ENCODE measurements at places on chromosomes 7 and 10.

DNA sequence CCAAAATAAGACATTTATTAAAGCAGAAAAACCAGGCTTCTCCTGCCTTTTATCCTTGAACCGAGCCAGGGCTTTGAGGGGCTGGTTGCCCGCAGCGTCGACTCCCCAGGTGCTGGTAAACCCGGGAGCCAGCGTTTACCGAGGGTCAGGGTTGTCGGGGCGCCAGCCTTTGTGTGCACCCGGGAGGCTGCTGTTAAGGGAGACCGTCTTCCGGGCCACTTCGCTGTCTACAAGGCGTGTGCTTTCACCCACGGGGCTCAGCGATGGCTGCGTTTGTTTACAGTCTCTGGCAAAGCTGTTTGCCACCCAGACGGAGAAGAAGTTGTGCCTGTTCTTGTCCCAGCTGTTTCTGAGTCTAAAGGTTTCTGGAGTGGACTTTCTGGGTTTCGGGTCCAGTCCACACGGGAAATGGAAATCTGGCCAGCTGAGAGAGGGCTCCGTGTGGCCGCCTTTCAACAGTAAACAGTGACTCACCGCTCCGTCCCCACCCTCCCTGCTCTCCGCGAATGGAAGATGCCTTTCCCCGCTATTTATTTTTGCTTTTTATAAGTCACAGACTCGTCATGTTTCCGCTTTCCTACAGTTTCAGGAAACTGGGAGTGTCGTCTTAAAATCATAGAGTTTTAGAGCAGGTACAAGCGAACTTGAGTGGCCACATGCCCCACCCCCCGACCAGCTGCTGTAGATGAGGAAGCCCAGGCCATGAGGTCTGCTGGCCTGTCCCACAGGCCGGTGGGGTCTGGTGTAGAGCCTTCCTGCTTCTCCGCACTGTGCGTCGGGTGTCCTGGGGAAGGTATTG is 2.2 kb downstream of the MAFK start:
- DNase-seq: peak; percentile 62

GRCh38 chr7:90244565-90244908 is 437 bp upstream of the CFAP69 start:
- DNase-seq: no peak

DNA sequence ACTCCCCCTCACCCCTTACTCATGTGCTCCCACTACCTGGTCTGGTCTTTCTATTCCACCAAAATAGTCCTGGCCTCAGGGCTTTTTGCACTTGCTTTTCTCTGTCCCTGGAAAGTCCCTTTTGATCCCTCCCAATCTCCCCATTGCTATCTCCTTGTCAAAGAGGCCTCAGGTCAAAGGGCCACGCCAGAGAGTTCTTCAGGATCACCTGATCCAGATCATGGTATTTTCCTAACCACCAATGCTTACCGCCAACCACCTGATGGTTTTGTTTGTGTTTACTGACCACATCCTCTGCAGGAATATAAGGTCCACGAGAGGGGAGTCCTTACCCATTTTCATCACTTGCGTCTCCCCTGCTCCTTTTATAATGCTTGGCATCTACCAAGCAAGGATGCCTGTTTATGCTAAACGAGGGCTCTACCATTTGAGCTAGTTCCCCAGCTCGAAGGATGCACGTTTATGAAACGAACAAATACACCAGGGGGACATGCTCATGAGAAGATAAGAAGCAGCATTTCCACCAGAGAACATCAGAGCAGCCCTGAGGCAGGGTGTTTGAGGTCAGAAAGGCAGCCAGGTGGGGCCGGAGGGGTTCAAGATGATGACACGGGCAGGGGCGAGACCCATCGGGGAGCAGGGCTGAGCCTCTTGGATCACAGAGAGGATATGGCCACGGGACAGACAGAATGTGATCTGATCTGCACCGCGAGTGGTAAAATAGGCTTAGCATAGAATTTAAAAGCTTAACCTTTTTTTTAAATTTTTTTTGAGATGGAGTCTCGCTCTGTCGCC is 43.1 kb upstream of the FOXK1 start:
- no peak for DNase-seq

DNA sequence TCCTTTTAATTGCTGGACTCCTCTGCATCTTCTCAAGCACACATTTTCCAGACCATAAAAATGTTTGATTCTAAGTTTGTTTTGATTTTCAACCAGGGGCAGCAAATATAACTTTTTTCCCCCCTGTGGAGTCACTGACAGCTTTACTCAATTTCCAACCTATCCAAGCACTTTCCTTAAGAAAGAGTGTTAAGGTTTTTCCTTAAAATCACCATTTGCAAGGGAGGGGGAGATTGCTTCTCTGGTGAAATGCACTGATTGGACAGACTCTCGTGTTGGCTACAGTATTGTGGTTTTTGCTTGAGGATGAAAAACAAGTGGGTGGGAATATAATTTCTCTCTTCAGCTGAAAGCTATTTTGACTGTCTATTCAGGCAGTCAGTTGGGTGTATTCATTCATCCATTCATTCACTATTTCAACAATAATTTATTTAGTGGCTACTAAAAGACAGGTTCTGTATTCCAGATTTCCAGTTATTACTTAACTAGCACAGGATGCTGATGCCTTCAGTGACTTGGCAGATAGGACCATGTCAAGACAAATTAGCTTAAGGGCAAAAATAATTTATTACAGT is 146.3 kb downstream of the BAMBI start:
- DNase-seq: no peak

- no peak for DNase-seq
These were observed 130.9 kb downstream of the SND1 start for GRCh38 chr7:127782654-127783559.
